ENCODE measurements at places on chromosomes 4 and X.

DNA sequence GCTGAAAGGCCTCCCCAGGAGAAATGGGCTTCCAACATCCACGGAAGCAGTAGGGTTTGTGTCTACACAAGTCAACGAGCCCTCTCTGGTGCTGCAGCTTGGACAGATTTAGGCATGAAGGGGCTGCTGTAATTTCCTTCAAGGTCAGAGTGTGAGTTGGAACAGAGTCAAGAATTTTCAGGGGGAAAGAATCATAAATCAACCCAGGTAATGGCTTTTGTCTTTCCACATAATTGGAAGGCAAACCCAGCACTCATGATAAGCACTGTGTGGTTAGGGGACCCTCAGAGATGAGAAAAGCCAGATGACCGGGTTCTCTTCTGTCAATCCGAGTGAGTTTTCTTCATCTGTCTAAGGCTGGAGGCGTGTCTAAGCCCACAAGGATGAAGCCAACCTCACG is 78.6 kb upstream of the MXRA5 start:
- no peak for DNase-seq

GRCh38 chrX:68369559-68369958 is 63.7 kb downstream of the OPHN1 start:
- no peak for DNase-seq

DNA sequence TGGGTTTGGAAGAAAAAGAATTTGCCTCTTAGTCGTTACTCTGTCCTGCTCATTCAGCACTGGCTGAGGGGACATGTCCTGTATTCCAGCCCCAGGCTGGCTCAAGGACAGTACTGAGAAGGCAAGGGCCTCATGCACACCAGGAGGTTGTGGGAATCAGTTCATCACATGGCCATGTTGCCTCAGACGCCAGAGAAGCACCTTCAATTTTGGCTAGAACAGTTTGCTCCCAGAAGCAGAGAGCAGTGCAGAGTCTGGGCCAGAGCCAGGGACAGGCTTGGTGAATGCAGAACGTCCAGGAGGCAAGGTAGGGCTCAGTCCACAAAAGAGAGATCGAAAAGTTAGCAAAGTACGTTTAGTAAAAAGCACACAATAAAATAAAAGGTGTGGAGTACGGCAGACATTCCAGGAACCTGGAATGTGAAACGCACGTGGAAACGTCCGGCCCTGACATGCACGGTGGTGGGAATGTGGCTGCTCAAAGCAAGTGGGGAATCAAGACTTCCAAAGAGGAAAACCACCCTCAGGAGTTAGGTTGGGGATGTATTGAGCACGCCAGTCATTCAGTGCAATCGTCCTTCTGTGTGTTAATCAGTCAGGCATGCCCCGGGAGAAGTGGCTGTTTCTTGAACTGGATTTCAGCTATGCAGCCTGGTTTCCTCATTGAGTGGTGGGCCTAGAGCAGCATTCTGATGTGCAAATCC is 1.2 kb upstream of the SLC2A9 start:
- DNase-seq = no peak

DNA sequence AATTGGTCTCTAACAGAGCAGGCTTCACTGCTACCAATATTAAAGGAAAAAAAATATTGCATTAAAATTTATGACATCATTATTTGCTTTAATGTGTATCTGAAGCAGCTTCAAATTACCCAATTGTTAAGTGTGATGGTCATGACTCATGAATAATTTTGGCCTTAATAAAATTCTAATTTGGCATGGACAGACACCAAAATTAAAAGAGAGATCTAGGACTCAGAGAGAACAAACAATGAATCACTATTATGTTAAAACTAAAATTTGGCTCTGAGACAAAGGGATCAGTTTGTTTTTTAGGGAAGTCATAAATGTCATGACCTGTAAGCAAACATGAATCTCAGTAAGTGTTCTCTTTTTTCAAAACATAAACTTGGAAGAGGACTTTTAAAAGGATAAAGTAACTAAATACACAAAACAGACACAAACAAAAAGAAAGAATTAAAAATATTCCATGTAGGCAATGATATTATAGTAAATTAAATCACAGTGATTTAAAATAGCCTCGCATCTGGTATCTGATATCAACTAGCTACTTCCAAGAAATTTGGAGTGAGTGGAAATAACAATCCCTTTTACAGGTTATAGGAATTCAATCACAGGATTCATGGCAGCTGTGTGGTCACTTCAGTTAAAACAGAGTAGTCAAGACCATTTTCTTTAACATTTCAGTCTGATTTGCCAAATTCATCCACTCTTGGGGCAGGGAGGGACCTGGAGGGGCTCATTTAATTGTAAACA is 11.6 kb downstream of the VEGFC start:
- DNase-seq = no peak

DNA sequence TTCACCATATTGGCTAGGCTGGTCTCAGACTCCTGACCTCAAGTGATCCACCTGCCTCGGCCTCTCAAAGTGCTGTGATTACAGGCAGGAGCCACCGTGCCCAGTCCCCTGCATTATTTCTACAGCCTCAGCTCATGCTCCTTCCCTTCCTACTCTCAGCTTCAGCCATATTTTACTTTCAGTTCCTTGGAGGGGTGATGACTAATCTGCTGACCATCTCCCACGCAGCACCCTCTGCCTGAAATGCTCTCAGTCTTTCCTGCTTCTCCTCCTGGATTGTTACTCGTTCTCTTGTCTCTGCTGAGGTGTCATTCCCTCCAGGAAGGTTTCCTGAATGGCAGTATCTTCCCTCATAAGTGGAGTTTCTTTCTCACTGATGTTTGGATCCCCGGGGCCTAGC is 63.3 kb downstream of the MOSPD2 start:
- no peak for DNase-seq

DNA sequence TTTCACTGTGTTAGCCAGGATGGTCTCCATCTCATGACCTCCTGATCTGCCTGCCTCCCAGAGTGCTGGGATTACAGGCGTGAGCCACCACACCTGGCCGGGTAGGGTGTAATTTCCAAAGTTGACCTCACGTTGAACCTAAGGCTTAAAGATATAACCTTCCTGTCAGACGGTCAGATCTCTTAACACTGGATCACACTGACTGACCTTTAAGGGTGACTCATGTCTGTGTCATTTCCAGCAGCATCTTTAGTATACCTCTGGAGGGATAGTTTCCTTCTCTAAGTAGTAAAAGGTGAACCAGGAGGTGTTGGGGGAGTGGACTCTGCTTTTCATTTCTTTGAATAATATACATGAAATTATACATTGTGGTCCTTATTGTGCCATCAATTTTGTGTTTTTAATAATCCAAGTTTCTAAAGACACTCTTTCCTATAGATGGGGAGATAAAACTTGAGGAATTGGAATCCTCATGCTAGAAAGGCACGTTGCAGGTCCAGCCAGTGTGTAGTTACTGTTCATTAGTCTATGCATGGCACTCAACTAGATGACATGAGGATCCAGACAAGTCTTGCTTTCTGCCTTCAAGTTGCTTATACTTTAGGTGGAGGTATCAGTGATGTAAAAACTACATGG is 45.7 kb downstream of the ARHGAP10 start:
- DNase-seq = no peak

DNA sequence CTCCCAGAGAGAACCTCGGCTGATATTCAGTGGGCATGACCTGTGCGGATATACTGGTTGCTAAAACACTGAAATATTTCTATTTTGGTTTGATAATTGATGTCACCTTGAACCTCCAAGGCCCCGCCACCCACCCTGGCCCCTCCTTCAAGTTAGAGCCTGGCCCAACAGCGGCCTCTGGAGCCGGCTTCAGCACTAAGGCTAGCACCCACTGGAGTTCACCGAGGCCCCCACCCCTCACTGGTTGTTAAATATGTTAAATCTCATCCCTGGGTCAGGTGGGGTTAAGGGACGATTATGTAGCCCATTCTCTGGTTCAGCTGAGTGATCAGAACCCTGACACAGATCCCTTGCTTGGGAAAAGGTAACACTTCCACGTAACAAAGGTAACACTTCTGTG is 24.3 kb downstream of the SEL1L3 start:
- DNase-seq = no peak

GRCh38 chr4:140351093-140352075 is 22.1 kb upstream of the SCOC start:
- DNase-seq = no peak

DNA sequence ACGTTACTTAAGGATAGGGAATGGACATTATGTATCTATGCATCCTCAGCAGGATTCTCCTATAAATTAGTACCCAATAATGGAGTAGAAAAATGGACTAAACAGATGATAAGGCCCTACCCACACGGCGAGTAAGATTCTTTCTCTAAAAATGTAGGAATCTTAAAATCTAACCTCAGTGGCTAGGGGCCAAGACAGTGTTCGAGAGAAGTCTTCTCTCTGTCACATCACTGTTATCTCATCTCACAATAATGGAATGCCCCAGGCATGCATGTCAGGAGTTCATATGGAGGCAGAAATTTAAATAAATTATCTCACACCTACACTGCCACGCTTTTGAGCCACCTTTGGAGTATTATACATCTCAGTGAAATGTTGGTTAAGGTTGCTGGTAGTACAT is 132.9 kb downstream of the LDB2 start:
- no peak for DNase-seq

GRCh38 chr4:33357121-33357520 is 2637.0 kb downstream of the PCDH7 start:
- DNase-seq = peak; percentile 12

DNA sequence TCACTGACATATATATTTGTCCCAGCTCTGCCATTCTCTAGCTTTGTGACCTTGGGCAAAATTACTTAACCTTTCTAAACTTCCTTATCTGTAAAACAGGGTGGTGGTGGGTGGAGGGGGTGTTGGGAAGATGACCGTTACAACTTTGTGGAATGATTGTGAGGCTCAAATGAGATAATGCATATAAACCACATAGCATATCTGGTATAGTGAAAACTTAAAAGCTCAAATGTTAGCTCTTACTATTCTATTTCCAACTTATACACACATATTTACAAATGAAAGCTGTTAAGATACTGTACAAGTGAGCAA is 52.9 kb upstream of the HPRT1 start:
- DNase-seq = no peak

DNA sequence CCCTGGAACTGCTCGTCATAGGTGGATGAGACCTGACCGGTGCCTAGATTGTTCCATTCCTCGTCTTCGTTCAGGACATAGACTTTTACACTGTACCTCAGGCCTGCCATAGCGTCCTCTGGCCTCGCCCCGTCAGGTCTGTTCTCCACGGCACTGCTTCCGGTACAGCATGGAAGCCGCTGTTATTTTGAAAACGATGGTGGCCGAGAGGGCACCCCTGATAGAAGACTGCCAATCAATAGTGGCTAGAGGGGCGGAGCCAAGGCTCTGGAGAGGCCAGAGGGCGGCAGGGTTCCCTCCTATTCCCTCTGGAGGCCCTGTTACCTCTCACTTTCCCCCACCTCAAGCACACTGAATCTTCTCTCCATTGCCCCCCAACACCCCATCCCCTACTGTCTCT is at the start of gene PPP4R3C:
Gene PPP4R3C, minus strand, starts transcription at position 155 of the 400 bp plus-strand sequence. Its CDS starts 45 bp downstream, at position 110.
- no peak for DNase-seq

- DNase-seq = no peak
Measured at GRCh38 chr4:124449881-124450280, 262.7 kb downstream of the ANKRD50 start.

DNA sequence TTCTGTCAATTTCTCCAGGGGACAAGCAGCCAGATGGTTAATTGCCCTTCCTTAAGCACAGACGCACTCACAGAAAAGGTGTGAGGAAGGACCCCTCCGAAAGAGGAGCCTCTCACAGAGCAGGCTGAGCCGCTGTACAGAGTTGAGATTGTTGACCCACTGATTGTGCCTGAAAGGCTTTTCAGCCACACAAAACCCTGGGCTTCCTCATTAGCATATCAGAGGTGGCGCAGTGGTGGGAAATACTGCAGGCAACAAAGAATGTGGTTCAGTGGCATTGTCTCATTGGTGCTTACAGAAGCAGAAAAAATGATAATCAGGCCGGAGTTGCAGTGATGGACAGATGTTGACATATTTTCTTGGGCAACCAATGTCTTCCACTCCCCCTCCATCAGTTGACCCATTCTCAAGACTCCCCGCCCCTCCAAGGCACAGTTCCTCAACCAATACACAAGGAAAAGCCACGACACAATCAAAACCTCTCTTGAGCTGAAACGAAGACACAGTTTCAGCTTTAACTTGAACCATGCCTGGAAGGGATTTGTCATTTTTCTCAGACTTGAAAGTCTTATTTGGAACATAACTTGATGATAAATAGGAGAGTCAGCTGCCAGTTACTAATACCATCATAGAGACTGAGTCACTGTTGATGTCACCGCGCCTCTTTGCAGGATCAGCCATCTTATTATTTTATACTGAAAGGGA is 53.1 kb downstream of the ATXN3L start:
- no peak for DNase-seq

Data from NCI-H1694 (cell line).